Stimulated activated CD4-positive, alpha-beta T cell treated with anti-CD3 and anti-CD28 coated beads, Interleukin-12 subunit alpha, Interleukin-12 subunit beta, amount 100 ng/mL, for 24 hours (primary cell): ENCODE measurements at places on chromosomes 3 and 15.

GRCh38 chr3:96863129-96863740, 48.8 kb downstream of the EPHA6 start:
- no peak for DNase-seq

DNA sequence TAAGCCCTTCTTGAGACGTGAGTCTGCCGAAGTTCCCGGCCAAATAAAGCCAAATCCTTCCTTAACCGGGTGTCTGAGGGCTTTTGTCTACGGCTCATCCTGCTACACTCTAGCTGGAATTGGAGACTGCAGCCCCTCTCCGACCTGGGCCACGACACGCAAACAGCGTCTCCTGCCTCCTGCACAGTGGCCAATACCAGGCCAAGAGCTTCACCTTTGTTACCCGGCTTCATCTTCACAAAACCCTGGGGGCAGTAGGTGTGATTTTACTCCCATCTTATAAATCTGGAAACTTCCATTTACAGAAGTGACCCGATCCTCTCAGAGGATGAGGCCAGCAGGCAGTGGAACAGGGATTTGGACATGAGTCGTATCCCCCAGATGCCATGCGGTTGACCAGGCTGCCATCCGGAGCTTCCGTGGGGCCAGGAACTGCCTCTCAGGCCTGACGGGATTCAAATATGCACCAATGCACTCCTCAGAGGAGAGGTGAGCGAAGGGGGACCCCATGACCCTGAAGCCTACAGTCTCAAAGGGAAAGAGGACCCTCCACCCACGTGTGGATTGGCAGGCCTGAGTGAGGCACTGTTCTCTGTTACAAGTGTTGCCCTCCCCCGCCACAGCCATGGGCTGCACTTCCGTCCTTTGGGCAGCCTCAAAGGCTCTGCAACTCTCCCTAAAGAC, 53.2 kb upstream of the KLF13 start:
- DNase-seq = no peak

DNA sequence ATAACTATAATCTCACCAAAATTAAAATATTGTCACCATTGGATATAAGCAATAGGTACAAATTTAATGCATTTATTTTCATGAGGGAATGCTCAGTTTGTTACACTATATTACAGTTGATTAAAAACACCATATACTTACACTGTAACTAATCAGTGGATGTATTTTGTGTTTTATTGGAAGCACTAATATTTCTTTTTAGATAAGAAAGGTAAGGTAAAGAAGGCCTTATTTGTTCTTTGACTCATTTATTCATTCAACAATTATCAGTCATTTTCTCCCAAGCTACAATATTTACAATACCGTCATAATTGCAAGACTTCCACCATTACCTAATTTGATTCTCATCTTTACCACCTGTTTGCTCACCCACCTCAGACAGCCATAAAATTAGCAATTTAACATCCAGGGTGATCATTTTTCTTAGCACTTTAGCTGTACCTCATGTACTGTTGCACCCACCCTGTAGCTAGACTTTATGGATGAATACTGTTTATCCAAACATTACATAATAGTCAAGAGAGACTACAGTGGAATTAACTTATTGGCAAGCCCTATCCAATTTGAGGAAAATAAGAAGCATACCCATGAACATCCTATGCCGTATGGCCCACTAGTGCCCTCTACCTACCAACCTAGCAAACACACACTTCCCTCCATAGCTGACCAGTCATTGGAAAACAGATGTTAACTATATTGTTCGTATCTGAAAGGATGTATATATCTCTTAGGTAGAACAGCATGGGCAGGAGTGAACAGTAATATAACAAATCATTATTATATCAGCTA, 229.6 kb downstream of the BBX start:
- no peak for DNase-seq

- DNase-seq = no peak
Observed at GRCh38 chr3:100561459-100562158, 47.8 kb upstream of the ADGRG7 start.

DNA sequence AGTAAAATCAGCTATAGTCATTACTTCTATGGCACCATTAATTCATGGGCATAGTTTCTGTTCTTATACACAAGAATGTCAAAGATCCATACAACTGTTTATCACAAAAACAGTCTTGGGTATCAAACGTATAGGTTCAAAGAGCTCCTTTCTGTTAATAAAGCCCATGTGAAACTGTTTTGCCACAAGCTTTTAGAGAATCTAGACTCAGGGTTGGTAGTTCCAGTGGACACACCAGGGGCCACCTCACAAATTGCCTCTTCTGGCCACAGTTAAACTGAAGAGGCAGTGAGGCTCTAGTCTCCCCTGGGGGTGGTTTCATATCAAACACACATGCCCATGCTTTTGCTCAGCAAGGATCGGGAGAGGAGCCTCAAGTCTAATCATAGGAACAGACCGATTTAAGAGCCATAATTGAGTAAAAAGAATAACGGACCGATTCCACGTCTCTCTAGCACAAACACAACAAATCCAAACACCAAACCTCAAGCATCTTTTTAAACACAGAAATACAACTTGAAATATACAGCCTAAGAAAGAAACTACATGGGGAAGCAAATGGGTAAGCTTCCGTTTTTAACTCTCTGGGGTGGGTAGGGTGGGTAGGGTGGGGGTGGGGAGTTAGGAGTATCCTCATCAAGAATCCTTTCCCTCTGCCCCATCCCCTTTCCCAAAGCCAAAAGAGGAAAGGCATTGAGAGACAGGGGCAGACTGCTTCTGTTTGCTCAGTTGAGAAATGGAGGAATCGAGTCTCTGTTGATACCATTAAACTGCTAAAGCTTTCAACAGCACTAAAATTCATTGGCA, 443.3 kb downstream of the MAGI1 start:
- no peak for DNase-seq

DNA sequence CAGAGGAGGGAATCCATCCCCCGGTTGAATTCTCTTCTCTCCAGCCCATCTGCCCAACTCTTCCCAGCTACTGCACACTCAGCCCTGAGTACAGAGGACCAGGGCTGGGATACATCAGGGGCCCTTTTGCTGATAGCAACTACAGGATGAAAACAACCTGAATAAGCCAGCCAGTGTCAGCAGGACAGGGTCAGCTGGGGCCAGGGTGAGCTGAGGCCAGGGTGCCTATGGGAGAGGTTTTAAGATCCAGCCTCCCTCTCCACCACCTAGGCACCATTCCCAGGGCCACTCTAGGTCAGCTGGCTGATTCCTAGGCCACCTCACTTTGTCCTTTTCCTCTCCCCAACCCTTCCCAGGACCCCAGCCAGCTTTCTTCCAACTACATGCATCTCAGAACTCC, 83.8 kb downstream of the MRPL46 start:
- DNase-seq = no peak

DNA sequence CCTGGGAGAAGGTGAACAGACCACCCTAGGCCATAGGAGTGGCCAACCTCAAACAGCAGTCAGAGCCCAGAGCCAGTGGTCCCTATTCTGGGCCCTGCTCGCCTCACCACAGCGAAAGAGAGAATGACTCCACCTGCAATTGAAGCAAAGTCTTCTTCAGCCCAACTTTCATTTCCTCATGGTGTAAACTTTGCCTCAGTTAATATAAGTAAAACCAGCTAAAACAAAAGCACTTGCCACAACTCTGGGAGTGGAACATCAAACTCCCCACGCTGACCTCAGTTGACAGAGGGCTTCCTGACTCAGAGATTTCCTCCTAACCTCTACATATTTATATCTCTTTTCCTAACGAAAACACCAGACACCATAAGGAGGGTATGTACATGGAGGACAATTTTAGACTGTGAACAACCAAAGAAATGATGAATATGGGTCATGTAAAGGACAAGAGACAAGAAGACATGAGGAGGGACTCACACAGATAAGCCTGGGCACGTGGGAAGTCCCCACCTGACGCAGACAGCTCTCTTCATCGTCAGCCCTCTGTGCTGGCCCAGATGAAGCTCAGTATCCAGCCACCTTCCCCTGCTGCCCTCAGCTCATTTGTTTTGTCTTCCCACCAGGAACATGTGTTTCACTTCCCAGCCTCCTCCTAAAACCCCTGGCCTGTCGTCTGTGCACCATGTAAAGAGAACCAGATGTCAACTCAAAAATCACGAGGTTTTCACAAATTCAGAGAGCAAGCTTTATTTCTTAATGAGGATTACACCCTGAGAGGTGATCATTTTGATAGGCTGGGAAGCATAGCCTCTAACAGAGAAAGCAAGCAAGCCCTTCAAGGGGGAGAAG, 140.9 kb downstream of the KCNMB2 start:
- DNase-seq = no peak

- no peak for DNase-seq
Observed at GRCh38 chr3:42022355-42022754, 60.5 kb upstream of the ULK4 start.

DNA sequence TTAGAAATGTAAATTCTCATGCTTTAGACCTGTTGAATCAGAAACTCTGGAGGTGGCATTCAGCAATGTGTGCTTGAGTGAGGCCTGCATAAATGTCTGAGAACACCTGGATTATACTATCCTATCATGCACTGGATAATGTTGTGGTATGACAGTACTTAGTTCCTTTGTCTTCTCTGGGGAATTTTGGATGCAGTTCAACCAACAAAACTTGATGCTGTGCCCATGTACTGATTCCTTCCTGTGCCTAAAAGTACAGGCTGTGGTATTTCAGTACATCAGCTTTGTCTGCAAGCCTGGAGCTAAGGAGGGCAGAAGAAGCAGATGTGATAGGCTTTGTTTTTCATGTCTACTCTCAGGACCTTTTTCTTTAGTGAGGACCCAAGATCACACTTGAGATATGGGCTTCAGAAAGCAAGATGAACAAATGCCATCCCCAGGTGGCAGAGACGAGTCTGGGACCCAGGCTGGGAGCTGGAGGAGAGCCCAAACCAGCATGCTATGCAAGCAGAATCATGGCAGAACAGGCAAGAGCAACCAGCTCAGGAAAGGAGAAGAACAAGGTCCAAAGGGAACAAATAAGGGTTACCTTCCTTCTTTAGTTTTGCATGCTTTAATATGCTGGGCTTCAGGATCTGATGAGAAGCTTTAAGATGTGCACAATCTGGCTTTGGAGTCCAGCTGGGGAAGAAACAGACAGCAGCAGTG, 124.7 kb downstream of the MYRIP start:
- DNase-seq = no peak

DNA sequence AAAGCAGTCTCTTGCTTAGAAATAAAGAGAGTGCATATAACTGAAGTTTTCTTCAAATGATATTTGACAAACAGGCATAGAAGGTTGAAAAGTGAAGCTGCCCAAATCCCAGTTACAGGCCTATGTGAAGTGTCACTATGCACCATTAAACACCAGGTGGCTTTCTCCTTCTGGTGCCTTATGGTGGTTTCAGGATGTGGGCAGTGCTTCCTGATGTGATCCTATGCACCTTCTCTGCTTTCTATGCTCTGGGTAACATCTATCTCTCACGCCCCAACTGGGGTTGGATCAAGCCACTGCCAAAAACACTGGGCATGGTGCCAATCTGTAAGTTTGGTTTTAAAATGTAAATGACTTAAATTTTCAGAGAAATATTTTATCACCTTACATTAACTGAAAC, 744.7 kb downstream of the TUSC7 start:
- DNase-seq = no peak
